ENCODE measurements at places on chromosomes 6 and 20. TPM values are rescaled to one million over a fixed set of nuclear protein-coding genes. Genes with fewer than 3 reads are reported as not detected.

DNA sequence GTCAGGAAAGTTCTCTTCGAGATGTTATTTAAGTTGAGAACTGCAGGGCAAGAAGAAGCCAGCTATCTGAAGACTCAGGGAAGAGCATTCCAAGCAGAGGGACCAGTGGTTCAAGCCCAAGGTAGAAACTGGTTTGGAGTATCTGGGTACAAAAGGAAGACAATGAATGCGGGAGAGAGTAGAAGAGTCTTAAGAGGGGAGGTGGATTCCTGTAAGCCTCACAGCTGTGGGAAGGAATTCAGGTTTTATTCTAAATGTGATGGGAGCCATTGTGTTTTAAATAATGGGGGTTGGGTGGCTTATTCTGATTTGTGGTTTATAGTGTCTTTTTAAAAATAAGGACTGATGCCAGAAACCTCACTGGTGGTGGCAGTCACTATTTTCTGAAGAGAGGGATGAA, 37.6 kb upstream of the TENT5A start:
- no peak for DNase-seq

The TMEM74B gene
- 3.3 TPM for total RNA-seq

The DUSP15 gene
- 13.7 TPM for total RNA-seq

GRCh38 chr6:167073679-167074274, 49.1 kb upstream of the CCR6 start:
- no peak for DNase-seq

- DNase-seq: no peak
These were observed 491.1 kb downstream of the UTRN start for GRCh38 chr6:144776031-144776819.

All from neural crest cell (in vitro differentiated cells).